Breast epithelium (tissue), 4 donors: ENCODE measurements at places on chromosomes 3 and 15.

- no peak for DNase-seq
Measured at GRCh38 chr3:146550070-146550615, 5.7 kb upstream of the PLSCR1 start.

GRCh38 chr15:64029633-64030032 is 16.7 kb downstream of the DAPK2 start:
- DNase-seq = no peak

- DNase-seq = no peak
Measured at GRCh38 chr3:178562143-178562946, 26.1 kb downstream of the KCNMB2 start.

DNA sequence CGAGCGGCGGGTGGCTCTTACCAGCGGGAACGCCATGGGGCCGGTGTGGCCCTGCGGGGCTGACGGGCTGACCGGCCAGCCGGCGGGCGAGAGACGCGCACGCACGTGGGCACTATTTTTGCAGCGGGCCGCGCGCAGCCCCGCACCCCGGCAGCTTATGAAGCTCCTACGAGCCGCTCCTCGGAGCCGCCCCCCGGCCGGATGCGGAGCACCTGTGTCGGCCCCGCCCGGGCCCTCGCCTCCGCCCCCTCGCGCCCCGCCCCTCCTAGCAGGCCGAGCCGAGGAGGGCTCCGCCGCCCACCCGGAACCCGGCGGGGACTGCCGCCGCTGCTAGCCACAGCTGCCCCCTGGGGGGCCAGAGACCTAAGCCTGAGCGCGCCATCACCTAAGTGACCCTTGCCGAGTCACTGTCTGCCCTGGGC is 683 bp upstream of the CPEB1 start:
- no peak for DNase-seq

DNA sequence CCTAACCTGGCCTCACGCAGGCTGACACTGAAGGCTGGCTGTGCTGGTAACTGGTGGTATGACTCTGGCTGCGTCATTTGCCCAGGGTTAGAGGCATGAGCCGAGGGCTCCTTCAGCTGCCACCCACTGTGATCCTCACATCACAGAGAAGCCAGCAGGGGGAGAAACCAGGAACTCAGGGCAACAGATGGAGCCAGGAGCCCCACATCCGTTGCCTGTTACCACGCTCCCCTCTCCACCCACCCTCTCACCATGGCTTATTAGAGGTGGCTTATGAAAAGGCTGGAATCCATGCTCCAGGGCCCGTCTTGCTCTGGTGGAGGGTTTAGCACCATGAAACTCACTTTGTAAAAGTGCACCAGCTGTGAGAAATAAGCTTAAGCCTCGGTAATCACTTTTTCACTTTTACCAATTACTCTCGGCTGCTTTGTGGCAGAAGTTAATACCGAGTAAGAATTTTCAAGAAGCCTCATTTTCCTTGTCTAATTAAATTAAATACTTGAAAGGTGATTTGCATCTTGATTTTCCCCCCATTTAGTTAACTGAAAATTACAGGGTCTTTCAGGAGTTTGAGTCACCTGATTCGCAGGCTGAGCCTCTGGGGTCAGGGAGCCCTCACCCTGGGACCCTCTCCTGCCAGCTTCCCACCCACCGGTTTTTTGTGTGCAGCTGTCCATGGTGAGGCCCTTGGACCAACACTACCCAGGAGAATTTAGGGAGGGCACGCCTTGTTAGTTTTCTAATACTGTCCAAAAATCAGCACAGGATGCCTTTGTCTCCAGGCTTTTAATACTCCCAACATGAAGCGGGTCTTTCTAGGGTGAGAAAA is 60.9 kb downstream of the ASB7 start:
- DNase-seq = no peak

- DNase-seq = no peak
Measured at GRCh38 chr15:35256551-35256950, 171.5 kb upstream of the NANOGP8 start.

DNA sequence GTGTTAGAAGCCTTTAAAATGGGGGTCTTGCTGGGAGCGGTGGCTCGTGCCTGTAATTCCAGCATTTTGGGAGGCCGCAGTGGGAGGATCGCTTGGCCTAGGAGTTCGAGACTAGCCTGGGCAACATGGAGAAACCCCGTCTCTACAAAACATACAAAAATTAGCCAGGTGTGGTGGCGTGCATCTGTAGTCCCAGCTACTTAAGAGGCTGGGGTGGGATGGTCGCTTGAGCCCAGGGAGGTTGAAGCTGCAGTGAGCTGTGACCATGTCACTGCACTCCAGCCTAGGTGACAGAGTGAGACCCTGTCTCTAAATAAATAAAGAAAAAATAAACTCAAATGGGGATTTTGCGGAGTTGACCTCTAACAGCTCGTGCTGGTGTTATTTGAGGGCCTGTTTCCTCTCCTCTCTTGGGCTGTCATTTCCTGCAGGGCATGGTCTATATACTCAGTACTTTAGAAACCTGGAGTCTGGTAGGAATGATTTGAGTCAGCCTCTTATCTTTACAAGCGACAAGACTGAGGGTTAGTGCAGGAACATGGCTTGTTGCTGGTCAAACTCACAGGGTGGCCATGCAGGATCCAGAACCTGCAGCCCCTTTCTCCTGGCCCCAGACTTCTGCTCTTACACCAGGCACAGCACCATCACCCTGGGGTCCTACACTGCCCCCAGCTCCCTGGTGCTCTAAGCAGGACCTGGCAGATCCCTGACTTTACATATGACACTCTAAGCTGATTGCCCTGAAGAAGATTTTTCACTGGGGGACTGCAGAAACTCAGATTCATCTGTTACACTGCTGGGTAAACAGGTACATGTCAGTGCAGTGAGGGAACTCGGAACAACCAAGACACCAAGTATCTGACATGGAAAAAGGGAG is 15.1 kb downstream of the EHD4 start:
- no peak for DNase-seq

GRCh38 chr3:184345317-184346144 is 8.1 kb downstream of the FAM131A start:
- peak; percentile 75 for DNase-seq

DNA sequence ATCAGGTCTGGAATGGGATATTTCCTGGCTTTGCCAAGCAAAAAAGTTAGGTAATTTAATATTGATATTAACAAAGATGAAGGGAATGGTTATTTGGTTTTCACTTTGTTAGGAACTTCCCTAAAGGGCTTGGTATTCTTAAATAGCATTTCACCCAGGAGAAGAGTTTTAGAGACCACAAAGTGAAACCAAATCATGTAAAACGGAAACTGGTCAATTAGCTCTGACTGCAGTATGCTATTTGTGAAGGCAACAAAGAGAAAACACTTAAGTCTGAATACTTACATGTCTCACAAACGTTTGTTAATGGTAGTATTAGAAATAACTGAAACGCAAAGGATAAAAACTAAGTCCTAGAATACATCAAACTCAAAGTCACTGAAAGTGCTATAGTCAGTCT is 32.4 kb upstream of the SETMAR start:
- DNase-seq = no peak

- no peak for DNase-seq
Measured at GRCh38 chr15:69454953-69455352, 2.3 kb downstream of the RPLP1 start.

GRCh38 chr15:58286523-58286922 is 145.3 kb upstream of the LIPC start:
- no peak for DNase-seq

DNA sequence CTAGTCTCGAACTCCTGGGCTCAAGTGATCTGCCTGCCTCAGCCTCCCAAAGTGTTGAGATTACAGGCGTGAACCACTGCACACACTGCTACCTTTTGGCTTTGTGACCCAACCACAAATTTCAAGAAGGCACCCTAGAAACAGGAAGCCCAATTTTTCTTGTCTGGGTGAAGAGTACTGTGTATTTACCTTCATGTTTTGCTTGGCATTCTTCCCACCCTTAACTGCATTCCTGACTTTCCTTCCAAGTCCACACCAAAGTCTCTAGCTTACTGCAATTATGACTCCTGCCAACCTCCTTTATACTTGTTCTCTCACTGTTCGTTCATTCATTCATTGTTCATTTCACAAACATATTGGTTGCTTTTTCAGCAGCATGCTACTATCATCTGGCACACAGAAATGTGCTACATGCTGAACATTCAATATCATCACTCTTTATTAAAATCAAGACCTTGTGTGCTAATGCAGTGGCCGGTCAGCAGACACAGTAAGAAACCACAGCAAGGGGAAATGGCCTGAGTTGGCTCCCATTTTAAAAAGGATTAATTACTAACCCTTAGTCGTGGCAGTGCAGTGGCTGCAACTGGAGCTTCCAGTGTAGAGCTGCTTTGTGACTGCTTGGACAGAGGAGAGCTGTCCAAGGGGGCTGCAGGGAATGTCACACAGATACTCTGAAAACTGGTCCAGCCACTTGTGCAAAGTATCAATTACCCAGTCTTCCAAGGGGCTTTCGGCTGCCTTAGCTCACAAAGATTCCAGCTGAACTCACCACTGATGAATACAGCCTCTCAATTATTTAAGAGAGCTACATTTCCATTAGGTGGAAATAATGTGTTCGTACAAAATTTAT is 94.0 kb downstream of the ETFA start:
- no peak for DNase-seq

DNA sequence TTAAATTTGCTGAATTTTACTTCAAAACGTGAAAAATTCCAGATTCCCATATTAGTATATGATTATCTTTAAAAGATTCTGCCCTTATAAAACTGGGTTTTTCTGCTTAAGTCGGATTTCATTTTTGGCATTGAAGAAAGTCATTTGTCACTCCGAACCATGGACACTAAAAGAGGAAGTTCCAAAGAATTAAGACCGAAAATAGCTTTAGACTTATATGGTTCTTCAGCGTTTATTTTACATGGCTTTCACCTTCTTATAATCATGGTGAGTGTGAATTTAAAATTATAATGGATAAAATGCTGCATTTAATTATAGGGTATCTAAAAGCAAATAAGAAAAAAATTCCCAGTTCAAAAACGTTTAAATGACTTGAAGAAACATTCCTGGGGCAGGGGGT is 1.0 kb downstream of the C3orf38 start:
- DNase-seq = no peak
